ENCODE measurements at places on chromosomes 3 and 15. TPM values are rescaled to one million over a fixed set of nuclear protein-coding genes. Genes with fewer than 3 reads are reported as not detected.

The TM2D3 gene
- total RNA-seq, result 45.8 TPM

The ANKDD1A gene
- 12.6 TPM for total RNA-seq

The ITIH1 gene
- total RNA-seq, result not detected

The EXOSC7 gene
- total RNA-seq, result 47.8 TPM

The SCAMP5 gene
- total RNA-seq, result not detected

The GATM gene
- total RNA-seq, result 2.9 TPM

GRCh38 chr15:97084650-97085049 lies 754.1 kb downstream of the NR2F2 start:
- no peaks in the 10 kb centered on the region for H3K36me3 ChIP-seq
- H3K27me3 ChIP-seq, result no peaks in the 10 kb centered on the region
- no peaks in the 10 kb centered on the region for H3K4me1 ChIP-seq
- H3K27ac ChIP-seq, result no peak overlapping the region
- no peak for DNase-seq
- no peak overlapping the region for H3K4me3 ChIP-seq

DNA sequence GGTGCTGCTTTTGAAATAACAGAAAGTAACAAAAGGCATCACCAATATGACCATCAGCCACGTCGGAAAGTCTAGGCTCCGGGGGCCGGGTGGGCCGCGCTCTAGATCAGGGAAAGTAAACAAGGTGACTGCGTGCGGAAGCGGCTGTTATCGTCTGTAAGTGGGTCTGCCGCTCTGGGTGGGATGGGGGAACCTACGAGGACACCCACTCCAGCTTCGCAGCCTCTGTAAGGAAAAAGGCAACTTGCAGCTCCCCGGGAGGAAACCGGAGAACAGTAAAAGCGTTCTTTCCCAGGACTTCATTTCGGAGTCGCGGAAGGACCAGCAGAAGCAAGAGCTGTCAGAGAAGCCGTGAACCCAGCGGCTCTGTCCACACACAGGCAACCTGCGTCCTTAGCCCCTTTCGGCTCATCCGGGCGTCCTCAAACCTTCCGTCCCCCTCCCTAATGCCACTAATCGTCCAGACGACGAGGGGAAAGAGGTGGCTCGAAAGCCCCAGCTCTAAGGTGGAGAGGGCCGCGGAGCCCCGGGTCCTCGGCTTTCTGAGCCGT lies 461 bp downstream of the XRN1 start:
- H3K27me3 ChIP-seq, result no peaks in the 10 kb centered on the region
- peaks cover 26% of the 10 kb centered on the region for H3K4me1 ChIP-seq
- peaks cover 26% of the 10 kb centered on the region for H3K36me3 ChIP-seq
- DNase-seq, result peak; percentile 65

GRCh38 chr15:78691167-78691850 lies 50.3 kb upstream of the CHRNB4 start:
- no peak overlapping the region for H3K27ac ChIP-seq
- DNase-seq, result no peak
- no peak overlapping the region for H3K4me3 ChIP-seq
- no peaks in the 10 kb centered on the region for H3K36me3 ChIP-seq
- H3K4me1 ChIP-seq, result no peaks in the 10 kb centered on the region

- no peak overlapping the region for H3K4me3 ChIP-seq
- H3K27ac ChIP-seq, result no peak overlapping the region
- no peak for DNase-seq
- no peaks in the 10 kb centered on the region for H3K27me3 ChIP-seq
Measured at GRCh38 chr3:191239407-191240031, 40.5 kb downstream of the OSTN start.

- peaks cover 56% of the 10 kb centered on the region for H3K4me1 ChIP-seq
- H3K4me3 ChIP-seq, result peak overlapping the region; percentile 93
- peaks cover 97% of the 10 kb centered on the region for H3K27me3 ChIP-seq
Measured at GRCh38 chr15:59995568-59996297, 8.4 kb upstream of the FOXB1 start.

DNA sequence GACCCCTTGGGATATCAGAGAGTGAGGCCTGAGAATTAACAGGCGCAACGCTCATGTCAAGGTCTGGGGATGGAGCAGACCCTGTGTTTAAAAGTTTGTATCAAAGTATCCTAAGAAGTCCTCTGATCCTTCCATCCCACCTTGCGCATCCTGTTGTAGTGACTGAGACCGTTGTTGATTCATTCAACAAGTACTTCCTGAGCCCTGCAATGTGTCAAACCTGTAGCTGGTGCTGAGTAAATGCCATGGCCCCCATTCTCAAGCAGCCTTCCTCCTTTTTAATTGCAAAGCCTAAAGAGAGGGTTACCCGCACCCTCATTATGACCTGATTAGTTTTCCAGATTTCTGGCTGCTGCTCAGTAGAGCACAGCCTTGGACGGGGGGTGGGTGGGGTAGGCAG lies 46.4 kb downstream of the RPLP1 start:
- no peak for DNase-seq
- no peaks in the 10 kb centered on the region for H3K36me3 ChIP-seq
- peaks cover 6% of the 10 kb centered on the region for H3K4me1 ChIP-seq
- H3K4me3 ChIP-seq, result no peak overlapping the region

GRCh38 chr15:40439960-40440742 lies 602 bp upstream of the BAHD1 start:
- H3K27me3 ChIP-seq, result peaks cover 53% of the 10 kb centered on the region
- H3K4me1 ChIP-seq, result peaks cover 33% of the 10 kb centered on the region
- H3K27ac ChIP-seq, result peak overlapping the region; percentile 80
- peak; percentile 55 for DNase-seq
- peaks cover 3% of the 10 kb centered on the region for H3K36me3 ChIP-seq
- peak overlapping the region; percentile 92 for H3K4me3 ChIP-seq

- H3K27me3 ChIP-seq, result no peaks in the 10 kb centered on the region
- no peak overlapping the region for H3K4me3 ChIP-seq
- no peak for DNase-seq
- H3K4me1 ChIP-seq, result peaks cover 22% of the 10 kb centered on the region
- H3K27ac ChIP-seq, result no peak overlapping the region
- H3K36me3 ChIP-seq, result no peaks in the 10 kb centered on the region
Measured at GRCh38 chr3:112004669-112005068, 5.9 kb downstream of the TAGLN3 start.

GRCh38 chr15:23857028-23857641 lies 170.0 kb upstream of the NDN start:
- no peak overlapping the region for H3K27ac ChIP-seq
- no peaks in the 10 kb centered on the region for H3K27me3 ChIP-seq
- no peak overlapping the region for H3K4me3 ChIP-seq
- DNase-seq, result no peak
- H3K36me3 ChIP-seq, result no peaks in the 10 kb centered on the region

DNA sequence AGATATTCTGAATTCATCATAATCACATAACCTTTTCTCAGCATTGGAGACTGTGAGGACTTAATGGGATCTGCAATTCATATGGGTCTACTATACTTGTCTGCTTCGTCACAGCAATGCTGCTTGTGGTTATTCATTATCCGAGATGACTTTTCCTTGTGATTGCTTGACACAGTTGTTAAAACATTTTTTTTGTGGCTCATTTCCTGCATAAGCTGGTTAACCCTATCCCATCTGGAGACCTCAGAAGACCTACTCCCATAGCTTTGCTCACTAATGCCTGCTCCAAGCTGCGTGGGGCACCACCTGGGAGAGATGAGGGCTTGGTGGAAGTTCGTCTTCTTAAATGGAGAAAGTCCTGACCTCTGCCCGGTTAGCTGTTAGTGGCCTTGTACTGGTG lies 360.8 kb downstream of the CHST2 start:
- H3K36me3 ChIP-seq, result no peaks in the 10 kb centered on the region
- H3K27me3 ChIP-seq, result no peaks in the 10 kb centered on the region
- no peaks in the 10 kb centered on the region for H3K4me1 ChIP-seq
- no peak overlapping the region for H3K4me3 ChIP-seq
- no peak overlapping the region for H3K27ac ChIP-seq
- no peak for DNase-seq

- peaks cover 40% of the 10 kb centered on the region for H3K36me3 ChIP-seq
- no peak overlapping the region for H3K27ac ChIP-seq
- no peak overlapping the region for H3K4me3 ChIP-seq
- no peaks in the 10 kb centered on the region for H3K27me3 ChIP-seq
- peaks cover 37% of the 10 kb centered on the region for H3K4me1 ChIP-seq
Measured at GRCh38 chr3:108331792-108332191, 35.4 kb downstream of the HHLA2 start.

DNA sequence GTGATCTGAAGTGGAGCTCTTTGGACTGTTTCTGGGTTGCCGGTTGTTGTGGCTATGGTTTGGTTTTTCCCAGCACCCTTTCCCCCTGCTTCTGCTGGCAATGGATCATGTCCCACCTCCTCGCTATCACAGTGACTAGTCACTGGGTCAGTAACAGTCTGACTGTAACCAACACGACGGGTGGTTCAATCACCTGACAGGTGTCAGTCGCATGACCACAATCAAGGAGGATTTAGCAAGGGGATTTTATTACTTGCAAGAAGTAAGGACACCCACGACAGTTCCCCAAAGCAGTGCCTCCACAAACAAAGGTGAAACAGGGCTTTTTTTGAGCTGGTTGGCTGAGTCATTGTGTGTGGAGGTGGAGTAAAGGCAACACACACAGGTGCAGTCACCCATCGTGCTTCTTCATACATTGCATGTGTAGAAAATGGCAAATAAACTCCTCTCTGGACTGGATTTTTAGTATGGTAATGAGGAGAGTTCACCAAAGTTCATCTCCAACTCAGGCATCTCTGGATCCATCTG lies 58.8 kb upstream of the FAM3D start:
- no peak overlapping the region for H3K27ac ChIP-seq
- no peaks in the 10 kb centered on the region for H3K36me3 ChIP-seq
- H3K4me1 ChIP-seq, result no peaks in the 10 kb centered on the region
- H3K27me3 ChIP-seq, result no peaks in the 10 kb centered on the region
- no peak for DNase-seq
- no peak overlapping the region for H3K4me3 ChIP-seq

DNA sequence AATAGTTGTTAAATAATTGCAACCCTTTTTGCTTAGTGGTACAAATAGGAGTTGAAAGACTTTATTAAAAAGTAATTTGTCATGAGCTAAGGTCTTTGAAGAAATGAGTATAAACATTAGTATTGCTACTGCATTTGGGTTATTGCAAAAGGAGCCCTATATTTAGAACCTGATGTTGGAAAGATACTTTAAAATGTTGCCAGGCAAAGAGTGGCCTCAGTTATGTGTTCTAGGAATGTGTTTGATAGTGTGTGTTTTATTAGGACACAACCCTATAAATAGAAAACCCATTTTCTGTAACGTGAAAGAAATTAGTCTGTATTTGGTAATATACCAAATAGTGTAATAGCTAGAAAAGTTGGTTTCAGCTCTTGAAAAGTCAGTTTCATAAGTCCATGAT lies 10.7 kb downstream of the VPS8 start:
- no peak for DNase-seq
- peaks cover 22% of the 10 kb centered on the region for H3K36me3 ChIP-seq
- no peak overlapping the region for H3K4me3 ChIP-seq
- peaks cover 3% of the 10 kb centered on the region for H3K4me1 ChIP-seq

DNA sequence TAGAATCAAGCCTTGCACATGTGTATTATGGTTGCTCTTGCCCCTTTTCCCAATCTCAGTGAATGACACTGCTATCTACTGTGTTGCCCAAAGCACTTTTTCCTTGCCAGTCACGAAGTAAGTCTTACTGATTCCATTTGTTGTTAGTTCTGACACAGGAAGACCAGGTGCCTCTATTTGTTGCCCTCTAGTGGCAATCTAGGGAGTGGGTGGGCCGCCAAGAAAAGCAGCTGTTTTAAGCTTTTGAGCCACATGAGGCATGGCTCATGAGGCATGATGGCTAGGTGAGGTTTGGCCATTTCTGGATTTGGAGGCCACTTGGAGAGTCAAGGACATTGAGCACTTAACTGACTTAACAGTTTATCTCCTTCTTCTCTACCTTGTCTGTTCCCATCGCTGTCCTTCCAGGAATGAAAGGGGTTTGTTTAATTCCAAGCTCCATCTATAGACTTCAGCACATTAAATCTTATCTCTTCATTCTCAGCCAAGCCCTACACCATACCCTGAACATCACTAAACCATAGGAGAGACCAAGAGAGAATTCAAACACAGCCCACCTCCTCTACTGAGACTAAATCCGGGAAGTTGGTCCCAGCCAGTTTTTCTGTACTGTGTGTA lies 103.1 kb downstream of the HCN4 start:
- peaks cover 4% of the 10 kb centered on the region for H3K4me1 ChIP-seq
- no peak overlapping the region for H3K4me3 ChIP-seq
- no peaks in the 10 kb centered on the region for H3K36me3 ChIP-seq
- H3K27me3 ChIP-seq, result no peaks in the 10 kb centered on the region
- no peak overlapping the region for H3K27ac ChIP-seq

DNA sequence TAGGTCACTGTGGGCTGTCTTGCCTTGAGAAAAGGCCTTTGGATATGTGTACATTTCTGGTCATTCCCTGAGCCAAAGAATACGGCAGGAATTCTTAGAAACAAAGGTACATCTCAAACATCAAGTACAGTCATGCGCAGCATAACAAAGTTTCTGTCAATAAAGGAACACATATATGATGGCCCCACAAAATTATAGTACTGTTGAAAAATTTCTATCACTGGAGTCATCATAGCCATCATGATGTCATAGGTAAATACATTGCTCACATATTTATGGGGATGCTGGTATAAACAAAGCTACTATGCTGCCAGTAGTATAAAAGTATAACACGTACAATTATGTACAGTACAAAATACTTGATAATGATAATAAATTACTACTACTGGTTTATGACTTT lies 38.9 kb upstream of the NECTIN3 start:
- no peaks in the 10 kb centered on the region for H3K36me3 ChIP-seq
- no peaks in the 10 kb centered on the region for H3K27me3 ChIP-seq
- H3K4me3 ChIP-seq, result no peak overlapping the region
- H3K27ac ChIP-seq, result no peak overlapping the region
- H3K4me1 ChIP-seq, result peaks cover 1% of the 10 kb centered on the region

GRCh38 chr15:63634154-63634553 lies 37.0 kb downstream of the FBXL22 start:
- no peak overlapping the region for H3K4me3 ChIP-seq
- no peak overlapping the region for H3K27ac ChIP-seq
- H3K36me3 ChIP-seq, result peaks cover 34% of the 10 kb centered on the region
- no peak for DNase-seq

GRCh38 chr3:122826278-122826677 lies 31.4 kb downstream of the SLC49A4 start:
- no peaks in the 10 kb centered on the region for H3K4me1 ChIP-seq
- H3K4me3 ChIP-seq, result no peak overlapping the region
- H3K36me3 ChIP-seq, result peaks cover 2% of the 10 kb centered on the region
- H3K27me3 ChIP-seq, result no peaks in the 10 kb centered on the region
- no peak overlapping the region for H3K27ac ChIP-seq

DNA sequence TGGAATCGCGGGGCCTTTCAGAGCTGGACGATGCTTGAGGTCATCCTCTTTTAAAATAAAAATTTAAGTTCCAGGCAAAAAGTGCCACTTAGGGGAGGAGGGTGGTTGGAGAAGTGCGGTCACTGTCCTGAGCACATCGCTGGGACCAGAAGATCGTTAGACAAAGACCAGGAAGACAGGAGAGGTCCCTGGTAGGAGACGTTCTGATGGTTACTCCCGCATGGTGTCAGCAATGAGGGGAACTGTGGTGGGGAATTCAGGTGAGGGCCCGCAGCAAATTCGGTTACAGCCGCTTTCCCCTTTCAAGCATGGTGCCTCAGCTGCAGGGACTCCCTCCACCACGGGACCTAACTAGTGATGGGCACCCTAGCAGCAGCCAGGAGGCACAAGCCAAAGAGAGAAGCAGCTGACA lies 1.0 kb upstream of the ISY1 start:
- DNase-seq, result peak; percentile 47
- peak overlapping the region; percentile 95 for H3K27ac ChIP-seq

- no peak for DNase-seq
- H3K27me3 ChIP-seq, result peaks cover 45% of the 10 kb centered on the region
Measured at GRCh38 chr3:39221141-39221530, 28.7 kb upstream of the XIRP1 start.

GRCh38 chr15:55402707-55403106 lies 5.5 kb downstream of the CCPG1 start:
- H3K27me3 ChIP-seq, result no peaks in the 10 kb centered on the region
- peaks cover 9% of the 10 kb centered on the region for H3K36me3 ChIP-seq
- H3K4me3 ChIP-seq, result no peak overlapping the region
- DNase-seq, result no peak
- H3K4me1 ChIP-seq, result peaks cover 22% of the 10 kb centered on the region
